NCI-H2107 (cell line): ENCODE measurements at places on chromosomes 2 and 18.

GRCh38 chr2:84257831-84258230 is 201.2 kb downstream of the SUCLG1 start:
- DNase-seq: no peak

DNA sequence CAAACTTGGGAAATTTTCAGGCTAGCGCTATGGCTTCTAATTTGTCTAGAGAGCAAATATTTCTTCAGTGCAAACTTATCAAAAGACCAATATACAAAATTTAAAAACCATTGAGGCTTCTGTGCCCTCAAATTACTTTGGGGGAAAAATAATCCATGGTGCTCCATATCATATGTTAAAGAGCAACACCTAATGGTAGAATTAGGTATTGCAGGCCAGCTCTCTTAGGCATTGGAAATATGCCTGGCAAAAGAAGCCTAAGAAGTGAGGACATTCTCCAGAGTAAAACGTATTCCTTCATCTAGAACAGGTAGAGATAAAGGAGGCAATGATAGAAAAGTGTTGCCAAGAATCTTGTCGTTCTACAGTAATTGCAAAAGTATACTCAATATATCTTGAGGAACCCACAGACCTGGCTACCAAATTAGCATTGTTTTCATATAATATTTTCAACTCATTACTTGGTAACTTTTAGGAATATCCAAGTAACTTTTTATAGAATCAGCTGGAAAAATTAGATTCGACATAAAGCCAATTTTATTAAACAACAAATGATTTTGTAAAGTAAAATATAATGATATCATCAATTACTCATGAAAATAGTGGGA is 401.1 kb downstream of the BCL11A start:
- no peak for DNase-seq

- DNase-seq: no peak
These were observed 112.6 kb downstream of the CHN1 start for GRCh38 chr2:174892546-174892945.

DNA sequence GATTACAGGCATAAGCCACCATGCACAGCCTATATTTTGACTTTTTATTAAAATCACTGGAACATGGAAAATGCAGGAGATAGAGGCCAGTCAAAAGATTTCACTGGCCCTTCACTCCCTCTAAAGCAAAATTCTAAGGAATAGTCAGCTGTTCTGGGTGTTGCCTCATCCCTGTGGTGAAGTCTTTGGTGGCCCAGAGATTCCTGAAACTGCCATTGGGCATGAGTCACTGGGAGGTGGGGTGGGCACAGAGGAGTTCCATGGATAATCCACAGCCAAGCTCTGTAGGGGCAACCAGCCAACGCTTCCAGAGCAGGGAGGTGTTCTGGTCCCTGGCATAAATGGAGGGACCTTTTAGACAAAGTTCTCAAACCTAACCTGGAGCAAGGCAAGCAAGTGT is 89.7 kb upstream of the TTC39C start:
- no peak for DNase-seq

DNA sequence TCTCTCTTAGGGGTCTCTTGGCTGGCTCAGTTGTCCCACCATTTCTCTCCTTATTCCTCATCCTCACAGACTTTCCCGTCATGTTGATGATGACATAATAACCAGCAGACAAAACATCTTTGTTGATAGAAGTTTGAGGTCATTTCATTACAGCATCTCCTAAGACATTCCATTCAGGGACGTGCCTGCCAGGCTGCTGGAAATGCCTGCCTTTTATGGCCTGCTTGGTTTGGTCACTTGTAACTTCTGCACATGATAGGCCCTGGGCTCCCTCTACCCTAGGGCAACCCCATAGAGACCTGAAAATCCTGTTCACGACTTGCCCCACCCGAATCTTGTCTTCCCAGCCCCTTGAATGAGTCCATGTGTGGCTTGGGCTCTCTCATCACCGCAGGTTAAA is 81.7 kb downstream of the SDC1 start:
- DNase-seq: no peak
